A673 (cell line): ENCODE measurements at places on chromosomes 3 and 15.

DNA sequence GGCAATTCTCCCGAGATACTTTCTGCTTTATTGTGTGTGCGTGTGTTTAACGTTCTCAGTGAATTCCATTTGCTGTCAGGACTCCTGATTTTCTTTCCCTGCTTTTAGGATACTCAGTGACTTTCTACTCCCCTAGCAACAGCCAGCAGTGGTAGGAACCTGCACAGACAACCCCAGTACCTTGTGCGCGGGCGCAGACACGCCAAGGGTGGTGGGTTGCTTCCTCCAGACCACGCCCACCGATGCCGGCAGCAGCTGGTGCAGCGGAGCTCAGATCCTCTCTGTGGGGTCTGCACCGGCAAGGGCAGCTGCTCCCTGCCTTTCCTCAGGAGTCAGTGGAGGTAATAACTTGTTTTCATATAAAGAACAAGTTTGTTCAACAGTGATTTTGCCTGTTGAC, 225.1 kb upstream of the NDN start:
- DNase-seq = no peak

- peak; percentile 7 for DNase-seq
These were observed 46.2 kb downstream of the NEK11 start for GRCh38 chr3:131072845-131073244.

- DNase-seq = no peak
These were observed 29.4 kb downstream of the ATP2B2 start for GRCh38 chr3:10475983-10476382.

DNA sequence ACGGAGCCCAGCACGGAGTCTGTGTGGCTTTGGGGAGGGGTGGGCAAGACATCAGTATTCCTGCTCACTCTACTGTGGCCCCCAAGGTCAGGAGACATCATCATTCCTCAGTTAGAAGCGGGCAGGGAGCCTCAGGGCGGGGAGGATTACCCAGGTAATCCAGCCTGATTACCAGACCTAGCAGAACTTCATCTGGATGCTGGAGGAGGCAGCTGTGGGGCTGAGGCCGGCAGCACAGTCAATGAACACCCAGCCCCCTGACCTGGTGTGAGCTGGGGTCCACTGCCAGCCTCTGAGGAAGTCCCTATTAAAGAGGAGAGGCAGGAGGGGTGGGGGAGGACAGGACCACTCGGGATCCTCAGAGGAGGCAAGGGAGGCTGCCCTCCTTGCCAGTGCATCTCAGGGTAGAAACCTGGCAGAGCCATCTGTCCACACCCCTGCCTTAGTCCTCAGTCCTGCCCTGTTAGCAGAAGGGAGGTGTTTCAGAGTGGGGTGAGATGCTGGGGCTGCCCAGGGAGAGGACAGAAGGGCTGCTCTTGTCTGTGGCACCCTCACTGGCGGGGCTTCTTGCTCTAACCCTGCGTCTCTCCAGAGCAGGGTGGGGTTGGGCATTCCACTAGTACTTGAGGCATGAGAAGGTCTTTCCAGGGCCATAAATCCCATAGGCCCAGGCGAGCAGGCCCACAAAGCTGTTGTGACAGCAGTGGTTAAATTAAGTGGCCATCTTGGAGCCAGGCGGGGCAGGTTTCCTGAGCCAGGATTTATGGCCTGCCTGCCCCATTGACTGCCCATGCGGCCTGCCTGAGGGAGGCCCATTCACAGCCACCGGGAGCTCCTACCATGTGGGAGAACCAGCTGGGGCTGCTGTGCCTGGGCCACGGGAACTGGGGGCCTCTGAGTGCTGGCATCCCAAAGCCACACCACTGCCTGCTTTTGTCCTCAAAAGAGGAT, 82.1 kb downstream of the LINGO1 start:
- no peak for DNase-seq

DNA sequence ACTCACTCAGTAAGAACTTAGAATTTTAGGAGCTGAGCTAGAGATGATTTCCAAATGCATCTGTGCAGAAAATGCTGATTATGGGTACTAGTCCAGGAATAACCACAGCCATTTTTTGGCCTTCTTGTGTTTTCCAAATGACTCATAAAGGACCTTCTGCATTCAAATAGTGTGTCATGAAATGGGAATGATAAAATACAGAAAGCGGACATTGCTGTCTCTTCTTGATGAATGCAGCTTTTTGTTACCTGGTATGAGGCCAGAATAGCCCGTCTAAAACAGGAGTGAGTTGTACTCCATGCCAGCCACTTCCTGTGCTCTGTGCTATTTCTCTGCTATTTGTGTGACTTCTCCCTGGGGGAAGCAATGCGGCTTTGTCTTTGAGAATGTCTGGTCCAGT, 20.5 kb upstream of the FRMD5 start:
- DNase-seq = no peak

DNA sequence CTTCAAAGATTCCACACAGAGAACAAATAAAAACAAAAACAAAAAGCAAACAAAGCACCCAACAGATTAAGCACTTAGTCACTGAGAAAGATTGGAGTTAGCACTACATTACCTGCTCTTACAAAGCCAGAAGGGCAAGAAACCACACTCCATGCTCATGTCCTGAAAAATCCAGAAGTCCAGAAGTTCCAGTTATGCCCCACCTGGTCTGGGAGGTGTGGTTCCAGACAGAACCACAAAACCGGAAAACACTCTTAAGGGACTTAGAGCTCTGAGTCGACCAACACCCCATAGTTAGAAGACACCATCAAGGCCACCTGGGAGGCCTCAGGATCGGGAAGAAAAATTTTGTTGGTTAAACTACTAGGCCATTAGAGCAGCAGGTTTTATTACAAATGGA, 88.9 kb downstream of the TNIK start:
- no peak for DNase-seq

DNA sequence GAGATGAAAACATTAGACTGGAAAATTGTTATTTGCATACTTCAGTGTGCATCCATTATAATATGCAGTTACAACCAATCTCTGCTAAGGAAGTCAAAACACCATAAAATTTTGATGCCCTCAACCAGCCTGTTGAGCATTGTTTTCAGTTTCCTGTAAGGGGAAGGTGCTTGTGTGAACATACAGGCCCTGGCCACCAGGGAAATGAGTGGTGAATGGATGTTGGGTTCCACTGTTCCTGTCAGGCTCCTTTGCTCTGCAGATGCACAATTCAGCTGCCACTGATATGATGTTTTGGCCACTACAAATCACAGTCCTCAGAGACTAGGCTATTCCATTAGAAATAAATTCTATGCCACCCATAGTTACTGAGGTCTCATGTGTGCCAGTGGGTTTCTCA, 184.6 kb downstream of the SYNPR start:
- DNase-seq = peak; percentile 8
